ENCODE measurements at places on chromosomes 12 and 14.

DNA sequence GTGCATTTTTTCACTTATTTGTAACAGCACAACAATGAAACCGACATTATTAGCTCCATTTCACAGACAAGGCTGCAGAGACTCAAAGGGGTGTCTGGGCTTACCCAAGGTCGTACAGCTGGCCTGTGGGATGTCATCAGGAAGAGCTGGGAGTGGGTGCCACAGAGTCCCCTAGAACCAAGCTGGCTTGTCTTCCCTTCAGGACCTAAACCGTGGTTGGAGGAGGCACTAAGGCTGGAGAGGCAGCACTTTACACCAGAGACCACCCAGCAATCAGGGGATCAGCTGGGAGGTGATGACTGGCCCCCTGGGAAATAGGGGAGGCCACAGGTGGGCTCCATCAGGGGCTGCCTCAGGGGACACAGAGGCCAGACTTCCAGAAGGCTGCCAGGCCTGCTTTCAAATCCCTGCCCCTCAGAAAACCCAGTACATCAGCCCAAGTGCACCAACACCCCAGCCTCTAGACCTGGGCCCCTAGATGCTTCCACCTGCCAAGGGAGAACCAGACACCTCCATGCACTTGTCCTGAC is 28.3 kb downstream of the DIO3 start:
- DNase-seq, result no peak

GRCh38 chr14:58824106-58824505 is 186.3 kb downstream of the DACT1 start:
- DNase-seq, result no peak

- DNase-seq, result no peak
These were observed 32.2 kb upstream of the BCL7A start for GRCh38 chr12:121989276-121990113.

DNA sequence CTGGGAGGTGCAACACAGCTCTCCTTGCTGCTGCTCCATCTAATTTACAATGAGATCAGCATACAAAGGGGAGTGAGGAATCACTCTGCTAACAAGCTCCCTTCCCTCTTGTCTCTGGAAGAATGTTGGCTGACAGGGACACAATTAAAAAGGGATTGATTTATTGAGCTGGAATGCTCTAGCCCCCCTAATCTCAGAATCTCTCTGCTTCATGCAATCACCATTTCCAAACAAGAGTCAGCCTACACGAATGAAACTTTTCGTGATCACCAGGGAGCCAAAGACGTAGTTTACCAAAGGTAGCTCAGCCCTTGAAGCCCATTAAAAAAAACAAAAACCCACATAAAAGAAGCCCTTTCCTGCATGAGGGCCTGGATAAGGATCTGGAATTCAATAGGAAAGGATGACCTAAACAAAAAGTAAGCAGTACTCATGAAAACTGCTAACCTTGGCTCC is 223.8 kb downstream of the C12orf75 start:
- no peak for DNase-seq

DNA sequence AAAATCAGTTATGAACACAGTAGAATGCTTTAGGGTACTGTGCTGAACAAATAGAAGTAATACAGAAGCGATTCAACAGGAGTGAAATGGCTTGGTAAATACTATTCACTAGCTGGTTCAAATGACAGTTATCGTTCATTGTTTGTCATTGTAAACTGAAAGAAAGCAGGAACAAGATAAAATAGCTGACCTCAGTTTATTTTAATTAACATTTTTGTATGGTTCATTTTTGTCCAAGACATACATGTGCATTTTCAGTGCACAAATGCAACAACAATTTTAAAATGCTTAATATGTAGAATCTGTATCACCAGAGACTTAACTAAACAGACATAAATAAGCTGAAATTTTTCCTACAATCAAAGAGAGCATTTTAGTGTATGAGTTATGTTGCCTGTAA is 49.9 kb downstream of the ALX1 start:
- no peak for DNase-seq

- DNase-seq, result no peak
These were observed 9.9 kb downstream of the PITPNM2 start for GRCh38 chr12:123140676-123141614.

DNA sequence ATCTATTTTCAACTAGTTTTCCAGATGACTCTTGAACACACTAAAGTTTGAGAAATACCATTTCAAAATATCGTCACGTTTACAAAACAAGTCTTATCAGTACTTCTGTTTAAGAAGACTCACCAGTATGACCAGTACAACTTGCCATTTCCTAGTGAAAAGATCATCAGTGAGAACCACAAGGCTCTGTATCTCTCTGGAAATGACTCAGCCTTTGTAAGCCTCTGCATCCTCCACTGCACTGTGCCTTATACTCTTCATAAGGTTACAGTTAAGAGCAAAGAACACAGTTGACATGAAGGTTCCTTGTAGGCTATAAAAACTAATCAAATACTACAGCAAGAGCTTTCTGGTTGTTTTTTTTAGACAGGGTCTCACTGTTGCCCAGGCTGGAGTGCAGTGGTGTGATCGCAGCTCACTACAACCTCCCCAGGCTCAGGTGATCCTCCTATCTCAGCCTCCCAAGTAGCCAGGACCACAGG is 5.7 kb upstream of the VTI1B start:
- no peak for DNase-seq

DNA sequence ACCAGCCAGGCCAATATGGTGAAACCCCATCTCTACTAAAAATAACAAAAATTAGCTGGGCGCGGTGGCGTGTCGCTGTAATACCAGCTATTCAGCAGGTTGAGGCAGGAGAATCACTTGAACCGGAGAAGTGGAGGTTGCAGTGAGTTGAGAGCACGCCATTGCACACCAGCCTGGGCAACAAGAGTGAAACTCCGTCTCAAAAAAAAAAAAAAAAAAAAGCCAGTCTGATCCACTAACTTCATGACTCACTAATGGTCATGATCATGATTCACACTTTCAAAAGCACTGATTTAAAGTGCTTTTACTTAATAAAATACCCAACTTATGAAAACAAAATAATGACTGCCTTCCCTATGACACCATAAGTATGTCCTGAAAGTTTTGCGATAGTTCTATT is 38.4 kb upstream of the CPM start:
- no peak for DNase-seq

DNA sequence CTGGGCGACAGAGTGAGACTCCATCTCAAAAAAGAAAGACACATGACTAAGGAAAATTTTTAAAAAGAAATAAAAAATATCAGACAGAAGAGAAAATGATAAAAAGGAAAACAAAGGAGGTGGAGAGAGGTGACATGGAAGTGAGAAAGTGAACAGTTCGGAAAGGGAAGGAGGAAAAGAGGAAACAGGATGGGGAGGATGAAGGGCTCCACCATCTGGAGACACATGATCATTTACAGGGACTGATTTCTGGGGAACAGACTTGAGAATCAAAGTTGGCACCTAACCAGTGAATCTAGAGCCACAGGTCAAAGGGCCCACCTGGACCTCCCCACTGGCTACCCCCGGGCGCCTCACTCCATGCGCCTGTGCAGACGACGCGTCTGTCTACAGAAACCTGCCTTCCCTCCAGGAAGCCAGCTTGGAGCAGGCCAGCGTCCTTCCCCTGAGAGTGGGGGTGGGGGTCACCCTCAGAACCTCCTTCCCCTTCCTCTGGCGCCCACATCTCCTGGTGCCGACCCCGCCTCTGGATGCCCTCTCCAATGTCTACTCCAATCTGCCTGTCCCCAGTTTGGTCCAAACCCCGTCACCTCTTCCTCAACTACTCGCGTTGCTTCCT is 60.5 kb downstream of the AMN start:
- DNase-seq, result no peak

- no peak for DNase-seq
These were observed 59.0 kb upstream of the ARID2 start for GRCh38 chr12:45670346-45671065.

GRCh38 chr12:119391673-119392072 is 57.1 kb downstream of the CCDC60 start:
- DNase-seq, result no peak

GRCh38 chr12:48352157-48352760 is 1.5 kb upstream of the ZNF641 start:
- no peak for DNase-seq

DNA sequence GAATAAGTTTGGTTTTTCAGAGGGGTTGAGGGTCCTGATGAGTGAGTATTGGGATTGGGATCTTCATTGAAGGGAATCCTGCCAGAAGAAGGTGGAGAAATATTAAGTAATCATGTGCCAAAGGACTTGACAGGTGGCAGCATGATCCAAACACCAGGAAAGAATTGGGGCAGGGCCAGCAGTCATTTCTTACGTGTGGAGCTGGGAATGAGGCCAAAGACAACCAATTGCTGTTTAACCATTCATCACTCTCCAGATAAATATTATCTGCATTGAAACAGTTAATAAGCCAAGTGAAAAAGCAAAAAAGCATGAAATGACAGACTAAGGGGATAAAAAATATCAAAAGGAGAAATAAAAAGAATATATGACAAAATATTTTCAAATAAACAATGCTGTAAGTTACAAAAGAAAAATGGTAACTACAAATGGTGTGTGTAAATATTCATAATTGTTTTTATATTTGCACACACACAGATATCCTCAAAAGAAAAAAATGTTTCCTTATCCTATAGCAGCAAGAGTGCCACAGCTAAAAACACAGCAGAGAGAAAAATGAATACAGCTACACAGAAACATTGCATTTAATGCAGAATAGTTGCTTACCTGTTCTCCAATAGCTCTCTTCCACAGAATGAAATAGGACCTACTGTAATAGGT is 26.2 kb downstream of the C2CD5 start:
- no peak for DNase-seq

GRCh38 chr12:15830538-15830937 is 41.4 kb upstream of the EPS8 start:
- no peak for DNase-seq

- DNase-seq, result no peak
These were observed 10.8 kb upstream of the OR11G2 start for GRCh38 chr14:20179880-20180279.
